ENCODE measurements at places on chromosomes 5 and 9.

DNA sequence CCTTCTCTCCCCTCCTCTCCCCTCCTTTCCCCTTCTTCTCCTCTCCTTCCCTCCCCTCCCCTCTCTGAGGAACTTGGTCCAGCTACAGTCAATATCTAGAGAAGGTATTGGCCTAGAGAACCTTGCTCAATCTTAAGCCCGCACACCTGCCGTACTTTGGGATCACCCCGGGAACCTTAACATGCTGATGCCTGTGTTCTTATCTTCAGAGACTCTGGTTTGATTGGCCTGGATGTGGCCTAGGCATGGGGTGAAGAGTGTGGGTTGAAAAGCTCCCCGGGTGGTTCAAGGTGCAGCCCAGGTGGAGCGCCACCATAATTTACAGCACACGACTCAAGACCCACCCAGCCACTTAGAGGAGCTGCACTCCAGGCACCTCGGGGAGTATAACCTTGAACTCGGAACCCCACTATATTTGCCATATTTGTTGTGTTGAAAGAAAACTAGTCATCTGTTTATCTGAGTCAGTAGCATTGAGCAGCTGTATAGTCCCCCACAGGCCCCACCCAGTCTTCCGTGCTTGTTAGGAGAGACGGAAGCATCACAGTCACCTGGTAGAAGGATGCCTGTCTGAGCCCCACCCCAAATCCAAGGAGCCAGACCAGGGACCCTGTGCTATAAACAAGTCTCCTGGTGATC lies 14.4 kb upstream of the PHF19 start:
- no peak for DNase-seq

DNA sequence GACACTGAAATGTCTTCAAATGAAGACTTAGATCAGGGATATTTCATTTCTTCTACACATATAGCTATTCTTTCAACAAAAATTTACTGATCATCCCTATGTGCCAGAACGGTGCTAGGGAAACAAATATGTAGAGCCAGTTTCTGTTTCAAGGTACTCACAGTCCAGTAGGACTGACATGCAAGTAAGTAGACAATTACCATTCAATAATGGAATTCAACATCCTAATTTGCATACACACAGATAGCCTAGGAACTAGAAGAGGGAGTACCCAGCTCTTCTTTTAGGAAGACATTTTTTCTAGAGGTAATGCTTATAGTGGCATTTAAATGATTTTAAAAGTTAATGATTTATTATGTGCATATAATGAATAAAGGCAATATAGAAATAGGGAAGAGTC lies 388.8 kb downstream of the ZSWIM6 start:
- no peak for DNase-seq

DNA sequence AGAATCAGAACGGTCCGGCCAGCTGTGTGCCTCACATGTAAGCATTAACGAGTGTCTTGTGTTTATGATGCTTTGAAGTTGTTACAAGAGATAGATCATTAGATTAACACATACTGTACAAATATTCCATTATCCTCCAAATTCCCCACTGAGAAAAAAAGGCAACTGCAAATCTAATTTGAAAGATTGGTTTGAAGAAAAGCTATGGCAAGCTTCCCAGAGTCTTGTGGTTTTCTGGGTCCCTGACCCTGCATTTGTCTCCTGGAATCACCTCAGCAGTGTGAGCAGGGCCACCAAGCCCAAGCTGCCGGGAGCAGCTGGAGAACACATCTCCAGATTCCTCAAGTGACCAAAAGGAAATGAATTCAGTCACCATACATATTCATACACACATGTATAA lies 36.9 kb upstream of the ADAMTS16 start:
- DNase-seq: no peak

DNA sequence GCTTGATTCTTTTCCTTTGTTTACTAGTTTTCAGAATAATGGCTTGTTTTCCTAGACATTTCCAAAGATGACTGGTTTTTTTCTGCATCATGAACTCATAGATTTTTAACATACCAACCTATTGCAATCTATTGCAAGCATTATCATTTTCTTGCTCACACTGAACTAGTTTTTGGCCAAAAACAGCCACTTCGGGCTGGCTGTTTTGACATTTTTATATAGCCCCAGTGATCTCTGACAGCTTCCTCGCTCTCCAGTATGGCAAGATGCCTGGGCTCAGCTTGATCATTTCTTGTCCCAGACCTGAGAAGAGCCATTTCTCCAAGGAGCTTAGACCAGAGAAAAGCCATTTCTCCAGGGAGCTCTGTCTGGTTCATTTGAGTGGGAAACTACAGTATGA lies 94.3 kb upstream of the MAMDC2 start:
- DNase-seq: no peak

GRCh38 chr5:29277642-29278041 lies 1915.8 kb upstream of the CDH6 start:
- DNase-seq: no peak

GRCh38 chr9:81266086-81266485 lies 423.3 kb downstream of the TLE1 start:
- no peak for DNase-seq

GRCh38 chr5:93076566-93076965 lies 504.5 kb downstream of the NR2F1-AS1 start:
- DNase-seq: no peak

DNA sequence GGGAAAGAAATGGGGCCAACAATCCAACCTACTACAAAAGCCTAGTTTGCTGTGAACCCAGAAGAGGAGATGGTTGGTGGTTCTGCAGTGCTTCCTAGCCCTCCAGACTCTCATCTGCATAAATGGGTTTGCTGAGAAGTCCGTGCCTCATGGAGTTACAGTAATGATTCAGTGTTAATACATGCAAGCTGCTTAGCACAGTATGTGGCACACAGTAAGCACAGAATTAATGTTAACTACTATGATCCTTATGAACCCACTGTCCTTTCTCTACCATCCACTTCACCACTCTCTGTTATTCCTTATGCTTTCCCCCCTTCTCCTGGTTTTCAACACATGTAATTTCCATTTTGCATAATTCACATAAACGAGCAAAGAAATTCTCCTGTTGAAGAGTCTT lies 100.0 kb downstream of the ACTBL2 start:
- DNase-seq: no peak

DNA sequence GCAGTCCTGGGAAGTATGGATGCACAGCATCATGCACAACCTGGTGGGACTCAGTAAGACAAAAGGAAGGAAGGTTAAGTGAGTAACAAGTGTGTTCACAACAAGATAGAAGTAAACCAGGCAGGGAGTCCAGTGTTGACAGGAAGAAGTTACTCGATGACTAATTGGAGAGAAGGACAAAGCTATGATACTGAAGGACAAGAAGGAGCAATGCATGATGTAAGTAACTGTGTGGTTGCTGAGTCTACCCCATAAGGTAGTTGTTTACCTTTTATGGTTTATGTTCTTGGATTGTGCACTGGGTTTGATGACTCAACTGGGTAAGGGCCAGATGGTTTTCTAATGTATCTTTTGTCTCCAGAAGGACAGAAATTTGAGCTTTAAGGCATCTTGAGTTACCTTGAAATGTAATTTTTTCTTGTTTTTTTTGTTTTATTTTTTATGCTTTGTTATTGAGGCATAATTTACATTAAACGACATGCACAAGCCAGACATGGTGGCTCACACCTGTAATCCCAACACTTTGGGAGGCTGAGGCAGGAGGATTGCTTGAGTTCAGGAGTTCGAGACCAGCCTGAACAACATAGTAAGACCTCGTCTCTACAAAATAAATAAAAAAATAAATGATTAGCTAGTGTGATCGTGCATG lies 89.2 kb upstream of the CAST start:
- DNase-seq: no peak

DNA sequence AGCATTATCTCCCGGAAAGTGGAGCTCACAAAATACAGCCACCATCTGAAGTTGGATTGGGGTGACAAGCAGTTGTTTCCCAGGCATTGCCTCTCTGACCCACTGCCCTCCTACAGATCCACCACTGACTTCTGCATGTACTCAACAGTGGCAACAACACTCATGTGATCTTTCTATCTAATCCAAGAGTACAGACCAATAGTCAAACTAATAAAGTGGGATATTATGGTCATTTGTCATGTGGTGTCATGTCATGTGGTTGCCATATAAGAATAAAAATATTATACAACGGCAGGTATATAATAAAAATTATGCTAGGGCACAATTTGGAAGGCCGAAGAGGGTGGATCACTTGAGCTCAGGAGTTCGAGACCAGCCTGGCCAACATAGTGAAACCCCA lies 33.0 kb upstream of the SNAPC3 start:
- no peak for DNase-seq

DNA sequence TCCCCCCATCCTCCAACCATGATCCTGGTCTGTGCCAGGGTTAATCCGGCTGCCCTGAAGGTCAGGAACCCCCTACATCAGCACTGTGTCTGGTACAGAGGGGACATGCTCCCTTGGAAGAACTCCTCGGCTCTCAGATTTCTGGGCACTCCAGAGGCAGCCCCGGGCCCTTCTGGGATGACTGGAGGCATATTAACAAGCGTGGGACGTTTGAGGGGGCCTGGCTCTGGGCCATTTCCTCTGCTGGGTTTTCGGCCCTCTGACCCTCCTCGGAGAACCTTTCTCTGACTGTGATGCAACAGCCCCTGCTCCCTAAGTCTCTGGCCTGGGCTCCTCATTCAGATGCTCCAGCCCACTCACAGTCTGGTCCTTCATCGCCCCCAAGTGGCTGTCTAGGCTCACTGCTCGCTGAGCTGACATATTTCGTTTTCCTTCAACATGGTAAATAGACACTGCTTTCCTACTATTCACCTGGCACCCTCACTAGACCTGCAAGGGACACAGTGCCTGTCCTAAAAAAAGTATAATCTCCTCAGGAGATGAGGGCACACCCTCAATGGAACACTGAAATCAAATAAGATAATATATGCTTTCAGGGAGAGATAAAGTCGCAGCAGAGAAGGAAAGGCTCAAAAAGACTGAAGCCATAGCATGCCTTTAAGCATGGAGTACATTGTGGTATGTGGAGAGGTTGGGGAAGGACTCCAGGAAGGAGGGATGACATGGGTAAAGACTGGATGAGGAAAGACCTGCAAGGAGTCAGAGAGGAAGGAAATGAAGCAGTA lies 404.7 kb upstream of the TRPC7 start:
- no peak for DNase-seq

DNA sequence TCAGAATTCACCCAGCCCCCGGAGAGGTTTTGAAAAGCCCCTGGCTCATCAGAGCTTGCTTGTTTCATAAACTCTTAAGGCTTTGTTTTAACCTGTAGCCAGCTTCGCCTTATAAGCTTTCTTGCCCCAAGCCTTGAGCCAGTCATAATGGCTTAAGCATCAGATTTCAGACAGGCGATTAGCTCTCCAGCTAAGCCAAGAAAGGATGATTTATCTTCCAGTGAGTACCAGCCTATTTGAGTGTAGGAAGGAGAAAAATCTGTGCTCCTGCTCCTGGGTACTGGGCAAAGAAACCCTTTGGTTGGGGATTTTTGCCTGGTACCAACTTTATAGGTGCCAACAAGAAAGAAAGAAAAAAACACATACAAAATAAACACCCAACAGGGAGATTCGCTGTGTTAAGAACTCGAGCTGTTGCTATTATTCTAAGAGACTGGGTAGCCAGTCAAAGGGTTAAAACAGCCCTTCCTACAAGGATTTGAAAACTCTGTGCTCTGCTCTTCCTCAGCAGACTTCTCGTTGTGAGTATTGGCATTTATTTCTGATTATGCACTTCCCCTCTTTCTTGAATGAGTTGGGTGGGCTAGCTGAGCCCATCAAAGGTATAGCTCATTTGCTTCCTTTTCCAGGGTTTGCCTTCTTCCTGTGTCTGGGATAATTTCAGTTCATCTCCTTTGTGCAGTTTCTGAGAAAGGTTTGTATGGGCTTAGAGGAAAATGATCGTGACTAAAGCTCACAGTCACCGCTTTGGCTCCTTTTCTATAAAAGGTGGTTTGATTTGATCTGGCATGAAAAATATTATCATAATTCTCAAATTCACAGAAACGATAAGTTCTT lies 157.2 kb upstream of the DMRT1 start:
- DNase-seq: no peak

- DNase-seq: no peak
Measured at GRCh38 chr5:169636477-169637084, 494 bp upstream of the DOCK2 start.

- no peak for DNase-seq
Measured at GRCh38 chr5:178123094-178123965, 7.5 kb upstream of the RMND5B start.

GRCh38 chr9:136854842-136855460 lies 2.8 kb downstream of the MAMDC4 start:
- no peak for DNase-seq

DNA sequence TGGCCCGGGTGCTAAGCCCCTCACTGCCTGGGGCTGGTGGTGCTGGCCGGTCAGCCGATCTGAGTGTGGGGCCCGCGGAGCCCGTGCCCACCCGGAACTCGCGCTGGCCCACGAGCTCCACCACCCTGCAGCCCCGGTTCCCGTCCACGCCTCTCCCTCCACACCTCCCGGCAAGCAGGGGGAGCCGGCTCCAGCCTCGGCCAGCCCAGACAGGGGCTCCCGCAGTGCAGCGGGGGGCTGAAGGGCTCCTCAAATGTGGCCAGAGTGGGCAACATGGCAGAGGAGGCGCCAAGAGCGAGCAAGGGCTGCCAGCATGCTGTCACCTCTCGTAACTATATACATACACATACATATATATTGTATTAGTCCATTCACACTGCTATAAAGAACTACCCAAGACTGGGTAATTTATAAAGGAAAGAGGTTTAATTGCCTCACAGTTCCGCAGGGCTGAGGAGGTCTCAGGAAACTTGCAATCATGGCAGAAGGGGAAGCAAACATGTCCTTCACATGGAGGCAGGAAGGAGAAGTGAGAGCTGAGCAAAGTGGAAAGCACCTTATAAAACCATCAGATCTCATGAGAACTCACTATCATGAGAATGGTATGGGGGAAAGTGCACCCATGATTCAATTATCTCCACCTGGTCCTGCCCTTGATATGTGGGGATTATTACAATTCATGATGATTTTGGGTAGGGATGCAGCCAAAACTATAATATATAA lies 56.8 kb downstream of the LIX1 start:
- no peak for DNase-seq

DNA sequence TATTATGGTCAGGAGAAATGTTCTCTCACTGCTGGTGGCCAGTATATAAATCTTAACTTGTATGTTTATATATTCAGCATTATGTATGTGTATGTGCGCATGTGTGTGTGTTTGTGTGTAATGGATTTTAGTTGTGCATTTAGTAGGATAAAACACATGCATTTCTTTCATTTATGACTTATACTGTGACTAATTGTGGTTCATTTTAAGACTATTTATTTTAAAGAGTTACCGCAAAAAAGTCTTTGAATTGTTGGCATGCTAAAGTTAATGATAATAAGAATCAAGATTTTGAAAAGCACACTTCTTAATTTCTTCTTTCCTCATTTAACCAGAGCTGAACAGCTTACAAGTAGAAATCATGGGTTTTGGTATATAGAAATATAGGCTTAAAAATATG lies 60.9 kb downstream of the RAI14 start:
- no peak for DNase-seq

DNA sequence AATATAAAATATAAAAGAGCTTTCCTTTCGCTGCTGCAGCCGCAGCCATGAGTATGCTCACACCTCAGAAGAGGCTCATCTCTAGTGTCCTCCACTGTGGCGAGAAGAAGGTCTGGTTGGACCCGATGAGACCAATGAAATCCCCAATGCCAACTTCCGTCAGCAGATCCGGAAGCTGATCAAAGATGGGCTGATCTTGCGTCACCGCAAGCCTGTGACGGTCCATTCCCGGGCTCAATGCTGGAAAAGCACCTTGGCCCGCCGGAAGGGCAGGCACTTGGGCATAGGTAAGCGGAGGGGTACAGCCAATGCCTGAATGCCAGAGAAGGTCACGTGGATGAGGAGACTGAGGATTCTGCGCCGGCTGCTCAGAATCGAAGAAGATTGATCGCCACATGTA lies 12.6 kb upstream of the PRDM12 start:
- no peak for DNase-seq
